Stimulated activated CD8-positive, alpha-beta memory T cell treated with anti-CD3 and anti-CD28 coated beads, Interleukin-2, amount 100 ng/mL, for 1 hour (primary cell): ENCODE measurements at places on chromosomes 13 and 19.

DNA sequence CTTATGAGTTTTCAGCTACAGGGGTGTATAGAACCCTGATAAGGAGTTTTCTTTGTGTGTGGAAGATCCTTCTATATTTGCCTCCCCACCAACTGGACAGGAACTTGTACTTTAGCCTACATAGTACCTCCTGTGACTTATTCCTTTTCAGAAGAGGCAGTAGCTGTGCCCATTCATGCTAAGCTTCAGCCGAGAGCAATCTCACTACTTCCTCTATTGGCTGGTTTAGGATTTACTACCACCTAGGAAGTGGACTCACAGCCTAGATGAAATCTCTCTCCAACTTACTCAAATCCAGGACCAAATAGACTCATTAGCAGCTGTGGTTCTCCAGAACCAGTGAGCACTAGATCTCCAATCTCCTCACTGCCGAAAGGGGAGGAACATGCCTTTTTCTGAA lies 2.3 kb upstream of the REX1BD start:
- DNase-seq: no peak

DNA sequence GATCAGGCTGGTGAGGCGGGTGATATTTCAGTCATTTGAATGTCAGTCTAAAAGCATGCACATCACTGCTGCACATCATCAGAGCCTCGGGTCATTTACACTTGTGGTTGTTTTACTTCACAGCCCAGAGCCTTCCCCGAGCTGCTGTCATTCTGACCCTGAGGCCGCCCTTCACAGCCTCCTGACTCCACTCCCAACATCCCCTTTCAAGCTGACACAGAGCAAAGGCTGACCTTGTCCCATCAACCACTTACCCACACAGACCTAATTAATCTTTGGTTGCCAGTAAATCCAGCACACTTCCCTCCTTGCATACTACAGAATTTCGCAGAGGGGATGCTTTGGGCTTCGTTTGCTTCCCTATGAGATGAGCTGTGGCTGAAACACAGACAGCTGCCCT lies 528.1 kb downstream of the DIAPH3 start:
- DNase-seq: no peak

- peak; percentile 43 for DNase-seq
Measured at GRCh38 chr19:49890349-49891311, 6.1 kb downstream of the IL4I1 start.

- no peak for DNase-seq
Measured at GRCh38 chr13:91643394-91643793, 245.0 kb downstream of the GPC5 start.

GRCh38 chr19:49020342-49020741 lies 3.5 kb upstream of the LHB start:
- DNase-seq: no peak
